ENCODE measurements at places on chromosomes 11 and 22.

DNA sequence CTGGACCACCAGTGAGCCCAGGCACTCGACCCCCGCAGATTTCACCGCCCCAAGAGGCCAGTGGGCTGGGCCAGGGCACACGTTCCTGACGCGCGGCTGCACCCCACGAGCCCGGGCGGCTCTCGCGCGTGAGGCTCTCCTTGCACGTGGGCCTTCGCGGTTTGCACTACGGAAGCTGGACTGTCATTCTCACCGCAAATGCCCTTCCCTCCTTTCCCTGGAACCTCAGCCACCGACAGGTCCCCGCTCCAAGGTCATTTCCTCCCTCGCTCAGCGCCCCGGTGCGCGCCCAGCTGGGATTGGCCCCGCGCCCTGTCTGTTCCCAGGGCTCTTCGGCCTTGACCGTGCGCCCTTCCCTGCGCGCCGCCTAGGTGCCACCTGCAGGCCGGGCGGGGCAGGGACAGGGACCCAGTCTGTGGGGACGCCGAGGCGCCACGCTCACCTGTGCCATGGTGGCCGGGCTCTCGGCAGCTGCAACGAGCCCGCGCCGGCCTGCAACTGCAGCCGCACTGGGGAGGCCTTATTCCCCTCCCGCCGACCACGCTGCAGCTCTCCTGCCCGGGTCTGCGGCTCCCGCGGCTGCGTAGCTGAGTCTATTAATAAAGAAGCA is 2.1 kb upstream of the CPT1A start:
- no peak for DNase-seq

DNA sequence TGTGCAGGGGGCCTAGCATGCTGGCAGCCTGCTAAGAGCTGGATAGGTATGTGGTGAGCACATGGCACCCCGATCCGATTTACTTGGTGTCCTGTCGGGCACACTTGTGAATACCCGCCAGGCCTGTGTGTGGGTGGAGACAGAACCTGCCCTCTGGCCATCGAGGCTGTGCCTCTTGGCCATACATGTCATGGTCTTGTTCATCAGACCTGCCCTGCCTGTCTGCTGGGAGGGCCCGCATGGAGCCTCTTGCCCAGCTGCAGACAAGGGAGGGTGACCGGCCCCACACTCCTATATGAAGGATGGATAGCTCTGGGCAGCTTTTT is 310.2 kb downstream of the TBC1D22A start:
- DNase-seq = no peak

GRCh38 chr11:7520981-7521487 is 7.2 kb downstream of the PPFIBP2 start:
- DNase-seq = no peak

- DNase-seq = no peak
These were observed 874.4 kb upstream of the TENM4 start for GRCh38 chr11:80315200-80315599.

DNA sequence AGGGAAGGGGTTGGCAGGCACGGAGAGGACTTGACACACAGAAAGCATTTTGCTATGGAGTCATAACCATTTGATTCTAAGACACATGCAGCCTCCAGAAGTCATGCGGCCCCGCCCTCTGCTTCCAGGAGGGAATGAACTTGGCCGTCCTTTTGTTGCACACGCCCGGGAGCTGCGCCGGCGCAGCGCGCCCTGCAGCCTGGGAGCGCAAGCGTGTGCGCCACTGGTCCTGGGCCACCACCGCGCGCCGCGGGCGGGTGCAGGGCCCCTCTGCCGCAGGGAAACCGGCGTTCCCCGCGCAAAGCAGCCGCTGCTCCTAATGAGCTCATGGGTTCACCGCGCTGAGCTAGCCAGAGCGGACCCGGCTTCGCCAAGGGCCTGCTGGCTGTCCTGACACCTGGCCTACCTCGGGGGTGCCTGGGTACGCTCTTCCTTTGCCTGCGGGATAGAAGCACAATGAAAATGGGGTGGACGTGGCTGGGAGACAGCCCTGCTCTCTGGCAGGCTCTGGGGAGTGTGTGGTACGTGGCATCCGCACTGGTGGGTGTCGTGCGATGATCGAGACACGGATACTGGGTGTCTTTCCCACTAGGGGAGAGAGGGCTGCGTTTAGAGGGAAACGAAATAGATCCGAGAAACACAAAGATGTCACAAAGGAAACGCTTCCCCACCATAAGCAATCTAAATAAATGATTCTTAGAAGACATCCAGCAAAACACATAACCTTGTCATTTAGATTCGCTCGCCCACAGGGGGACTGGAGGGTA is 669 bp downstream of the MICAL3 start:
- DNase-seq = peak; percentile 82

GRCh38 chr22:23621082-23621780 is 10.9 kb downstream of the DRICH1 start:
- no peak for DNase-seq

DNA sequence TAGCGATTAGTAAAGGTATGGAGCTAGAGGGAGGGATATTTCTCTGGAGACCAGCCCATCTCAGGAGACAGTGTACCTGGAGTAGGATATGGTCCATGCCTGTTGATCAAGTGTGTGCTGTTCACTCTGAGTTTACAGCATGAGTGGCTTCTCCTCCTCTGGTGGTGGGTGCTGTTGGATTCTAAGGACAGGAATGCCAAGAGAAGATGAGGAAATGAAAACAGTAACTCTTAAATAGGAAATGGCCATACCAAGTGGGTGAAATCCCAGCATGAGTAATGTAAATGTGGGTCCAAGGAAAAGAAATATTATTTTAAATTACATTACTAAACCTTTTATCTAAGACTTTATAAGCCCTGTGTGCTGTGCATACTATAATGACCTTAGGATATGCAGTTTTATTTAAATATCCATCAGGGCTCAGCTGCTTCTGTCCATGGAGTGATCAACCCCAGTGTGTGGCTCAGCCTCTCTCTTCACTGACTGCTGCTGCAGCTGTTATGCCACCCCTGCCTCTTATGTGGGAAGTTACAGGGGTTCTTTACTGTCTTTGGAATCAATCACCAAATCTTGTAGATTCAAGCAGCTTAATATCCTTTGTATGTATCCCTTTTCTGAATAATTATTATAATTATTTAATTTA is 54.3 kb downstream of the FAT3 start:
- DNase-seq = no peak

- DNase-seq = no peak
These were observed 1013.0 kb downstream of the OPCML start for GRCh38 chr11:132519241-132519815.

- DNase-seq = peak; percentile 46
These were observed 346.6 kb downstream of the AASDHPPT start for GRCh38 chr11:106424111-106424510.

GRCh38 chr22:31508536-31508935 is 12.2 kb downstream of the SFI1 start:
- DNase-seq = no peak

- no peak for DNase-seq
These were observed 22.4 kb downstream of the MMP10 start for GRCh38 chr11:102757823-102758549.

GRCh38 chr11:88179141-88179540 is 3.9 kb upstream of the RAB38 start:
- DNase-seq = no peak

DNA sequence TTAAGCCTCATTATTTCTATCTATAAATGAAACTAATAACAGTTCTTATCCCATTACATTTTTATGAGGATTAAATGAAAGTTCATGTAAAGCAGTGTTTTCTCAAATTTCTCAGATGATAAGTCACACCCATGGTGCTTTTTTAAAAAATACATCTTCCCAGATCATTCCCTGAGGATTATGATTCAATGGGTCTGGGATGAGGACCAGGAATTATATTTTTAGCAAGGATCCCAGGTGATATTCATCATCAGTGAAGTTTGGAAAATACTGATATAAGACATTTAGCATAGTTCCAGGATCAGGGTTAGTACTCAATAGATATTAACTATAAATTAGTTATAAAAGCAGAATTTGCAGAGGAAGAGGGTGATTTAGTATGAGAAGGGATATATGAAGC is 89.1 kb downstream of the BBOX1 start:
- no peak for DNase-seq

GRCh38 chr11:88301488-88302140 is 35.9 kb downstream of the CTSC start:
- no peak for DNase-seq

DNA sequence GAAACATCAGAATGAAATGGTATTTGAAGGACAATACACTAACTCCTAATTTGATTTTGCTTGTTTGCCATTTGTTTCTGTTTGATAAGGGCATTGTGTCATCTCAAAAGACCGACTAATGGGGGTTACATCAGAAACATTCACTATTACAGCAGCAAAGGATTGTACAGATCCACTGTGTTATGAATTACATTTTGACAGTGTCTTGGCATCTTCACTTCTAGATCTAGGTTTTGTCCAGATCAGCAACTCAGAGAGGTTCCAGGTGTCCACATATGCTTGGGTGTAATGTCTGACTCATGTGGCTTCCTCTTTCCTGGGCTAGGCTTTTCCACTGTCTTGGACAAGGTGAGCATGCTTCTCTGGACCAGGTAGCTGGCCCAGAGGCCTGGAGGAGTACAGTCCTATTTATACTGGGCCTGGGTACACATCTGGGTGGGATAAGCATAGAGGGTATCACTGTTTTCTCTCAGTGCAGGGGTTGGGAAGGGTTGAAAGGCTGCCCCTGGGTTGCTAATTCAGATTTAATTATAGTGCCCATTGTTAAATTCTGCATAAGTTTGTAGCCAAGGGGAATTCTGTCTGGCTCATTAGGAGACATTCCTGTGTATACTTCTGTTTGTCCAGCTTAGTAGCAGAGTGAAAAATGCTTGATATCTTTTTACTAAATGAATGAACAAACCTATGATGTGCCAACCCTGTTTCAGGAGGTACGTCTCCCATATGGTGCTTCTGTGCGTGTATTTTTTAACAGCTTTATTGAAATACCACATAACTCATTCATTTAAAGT is 23.8 kb downstream of the DDI1 start:
- no peak for DNase-seq

- no peak for DNase-seq
These were observed 109.5 kb downstream of the TMPRSS5 start for GRCh38 chr11:113596658-113597057.

DNA sequence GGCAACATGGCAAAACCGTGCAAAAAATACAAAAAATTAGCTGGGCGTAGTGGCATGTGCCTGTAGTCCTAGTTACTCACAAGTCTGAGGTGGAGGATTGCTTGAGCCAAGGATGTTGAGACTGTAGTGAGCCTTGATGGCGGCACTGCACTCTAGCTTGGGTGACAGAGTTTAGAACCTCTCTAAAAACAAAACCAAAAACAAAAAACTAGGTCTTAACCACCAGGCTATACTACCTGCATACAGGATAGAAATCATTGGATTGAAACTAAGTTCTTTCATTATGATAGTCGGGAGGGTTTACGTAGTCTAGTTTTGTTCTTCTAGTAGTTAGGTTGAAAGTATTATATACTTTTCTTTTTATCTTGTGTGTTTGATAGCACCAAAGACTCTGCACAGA is 5.8 kb downstream of the RNF214 start:
- DNase-seq = no peak

GRCh38 chr11:36443661-36444060 is 66.4 kb downstream of the TRAF6 start:
- no peak for DNase-seq

DNA sequence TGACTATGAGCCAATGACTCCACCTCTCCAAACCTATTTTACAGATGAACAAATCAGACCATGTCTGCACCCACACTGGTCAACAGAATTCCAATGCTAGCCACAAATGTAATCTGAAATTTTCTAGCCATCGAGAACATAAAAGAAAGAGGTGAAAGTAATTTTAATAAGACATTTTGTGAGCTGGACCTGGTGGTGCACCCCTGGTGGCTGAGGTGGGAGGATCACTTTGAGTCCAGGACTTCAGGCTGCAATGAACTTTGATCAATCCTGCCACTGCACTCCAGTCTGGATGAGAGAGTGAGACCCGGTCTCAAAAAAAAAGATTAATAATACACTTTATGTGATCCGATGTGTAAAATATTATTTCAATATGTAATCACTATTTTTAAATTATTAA is 9.4 kb upstream of the RNF185 start:
- no peak for DNase-seq

GRCh38 chr11:12482839-12483238 is 105.5 kb downstream of the PARVA start:
- DNase-seq = no peak

DNA sequence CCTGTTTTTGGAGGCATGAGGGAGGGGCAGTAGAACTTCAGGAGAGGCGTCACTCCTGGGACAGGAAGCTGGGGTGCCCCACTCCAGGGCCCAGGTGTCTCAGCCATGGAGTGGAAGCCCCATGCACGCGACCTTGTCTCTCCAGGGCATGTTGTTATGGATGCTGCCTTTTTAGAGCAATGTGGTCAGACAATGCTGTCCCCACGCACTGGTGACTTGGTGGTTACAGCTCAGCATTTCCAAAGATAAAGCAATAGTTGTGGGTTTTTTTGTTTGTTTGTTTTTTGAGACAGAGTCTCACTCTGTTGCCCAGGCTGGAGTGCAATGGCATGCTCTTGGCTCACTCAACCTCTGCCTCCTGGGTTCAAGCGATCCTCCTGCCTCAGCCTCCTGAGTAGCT is 22.3 kb downstream of the EIF4G2 start:
- DNase-seq = no peak

DNA sequence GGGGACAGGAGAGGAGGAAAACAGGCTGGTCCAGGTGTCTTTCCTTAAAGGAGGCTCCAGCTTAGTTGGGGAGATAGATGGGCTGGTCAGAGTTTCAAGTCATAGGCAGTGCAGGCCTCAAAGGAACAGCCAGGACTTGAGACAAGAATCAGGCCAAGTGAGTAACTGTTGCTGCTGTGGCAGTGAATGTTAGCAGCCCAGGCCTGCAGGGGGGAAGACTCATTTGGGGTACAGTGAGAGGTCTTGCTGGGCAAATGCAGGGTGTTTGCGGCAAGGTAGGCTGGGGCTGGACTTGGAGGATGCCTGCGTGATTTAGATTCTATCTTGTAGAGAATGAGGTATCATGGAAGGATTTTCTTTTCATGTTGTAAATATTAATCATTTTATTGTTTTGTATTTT is 24.1 kb downstream of the PTPRJ start:
- no peak for DNase-seq

DNA sequence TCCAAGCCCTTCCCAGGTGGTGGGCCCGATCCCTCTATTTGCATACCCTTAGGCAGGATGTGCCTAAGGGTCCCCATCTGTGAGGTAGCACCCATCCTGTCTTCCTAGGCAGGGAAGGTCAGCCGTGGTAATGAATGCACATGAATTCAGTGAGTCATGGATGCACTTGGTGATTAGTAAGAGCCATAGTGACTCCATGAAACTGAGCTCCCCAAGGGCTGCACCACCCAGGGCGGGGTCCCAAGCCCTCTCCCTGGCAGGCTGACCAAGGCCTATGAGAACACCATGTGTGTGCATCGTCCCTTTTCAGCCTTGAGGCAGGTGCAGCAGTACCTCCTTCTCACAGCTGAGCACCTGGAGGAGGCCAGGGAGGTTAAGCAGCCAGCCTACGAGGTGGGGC is 15.6 kb upstream of the SUSD2 start:
- DNase-seq = no peak

GRCh38 chr22:22728382-22728781 is 84.0 kb downstream of the GGTLC2 start:
- no peak for DNase-seq

GRCh38 chr22:22130953-22131608 is 113.5 kb upstream of the VPREB1 start:
- no peak for DNase-seq

Measured in NCI-H446 treated with DMSO at 0.1 percent for 48 hours (cell line).